Activated naive CD8-positive, alpha-beta T cell treated with anti-CD3 and anti-CD28 coated beads, Interleukin-2, amount 10 ng/mL, durations not matched to agents 7 days and 5 days (primary cell): ENCODE measurements at places on chromosomes 1 and 21. TPM values are rescaled to one million over a fixed set of nuclear protein-coding genes. Genes with fewer than 3 reads are reported as not detected.

The S100A7A gene
- total RNA-seq: not detected

The C1QC gene
- total RNA-seq: 1.3 TPM

The HSPA6 gene
- total RNA-seq: 1.2 TPM

The SLFNL1 gene
- 0.55 TPM for total RNA-seq

GRCh38 chr1:169305948-169306347, 61.6 kb downstream of the NME7 start:
- DNase-seq: no peak

GRCh38 chr1:168179438-168180147, 831 bp downstream of the TIPRL start:
- no peak for DNase-seq

GRCh38 chr1:54360165-54361005, 45.8 kb downstream of the SSBP3 start:
- no peak for DNase-seq

- no peak for DNase-seq
These were observed 17.2 kb downstream of the NFYC start for GRCh38 chr1:40708750-40709099.

DNA sequence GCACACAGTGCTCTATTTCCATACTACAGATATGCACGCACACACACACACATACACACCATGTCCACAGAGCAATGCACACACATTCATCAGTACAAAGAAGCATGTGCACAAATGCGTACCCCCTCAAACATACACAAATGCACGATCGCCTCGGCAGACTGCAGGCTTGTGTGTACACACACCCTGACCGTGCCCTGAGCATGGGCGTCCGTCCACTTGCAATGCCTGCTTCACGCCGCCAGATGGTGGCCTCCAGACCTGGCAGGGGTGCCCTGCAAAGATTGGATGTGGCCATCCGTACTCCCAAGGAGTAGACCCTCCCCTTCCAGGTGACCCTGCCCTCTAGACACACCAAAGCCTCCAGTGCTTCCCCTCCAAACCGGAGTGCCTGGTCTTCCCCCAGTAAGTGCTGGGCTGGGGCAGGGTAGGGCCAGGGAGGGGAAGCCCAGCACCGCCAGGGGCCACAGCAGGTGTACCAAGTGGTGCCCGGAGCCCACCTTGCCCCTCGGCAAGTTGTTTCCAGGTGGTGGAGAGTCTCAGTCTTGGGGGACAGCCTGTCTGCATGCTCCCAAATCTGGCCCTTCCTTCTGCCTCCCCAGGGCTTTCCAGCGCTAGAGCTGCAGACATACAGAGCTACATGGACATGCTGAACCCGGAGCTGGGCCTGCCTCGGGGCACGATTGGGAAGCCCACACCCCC, 20.6 kb downstream of the ESPN start:
- no peak for DNase-seq

GRCh38 chr1:28926629-28927265, 12.4 kb downstream of the EPB41 start:
- DNase-seq: no peak

DNA sequence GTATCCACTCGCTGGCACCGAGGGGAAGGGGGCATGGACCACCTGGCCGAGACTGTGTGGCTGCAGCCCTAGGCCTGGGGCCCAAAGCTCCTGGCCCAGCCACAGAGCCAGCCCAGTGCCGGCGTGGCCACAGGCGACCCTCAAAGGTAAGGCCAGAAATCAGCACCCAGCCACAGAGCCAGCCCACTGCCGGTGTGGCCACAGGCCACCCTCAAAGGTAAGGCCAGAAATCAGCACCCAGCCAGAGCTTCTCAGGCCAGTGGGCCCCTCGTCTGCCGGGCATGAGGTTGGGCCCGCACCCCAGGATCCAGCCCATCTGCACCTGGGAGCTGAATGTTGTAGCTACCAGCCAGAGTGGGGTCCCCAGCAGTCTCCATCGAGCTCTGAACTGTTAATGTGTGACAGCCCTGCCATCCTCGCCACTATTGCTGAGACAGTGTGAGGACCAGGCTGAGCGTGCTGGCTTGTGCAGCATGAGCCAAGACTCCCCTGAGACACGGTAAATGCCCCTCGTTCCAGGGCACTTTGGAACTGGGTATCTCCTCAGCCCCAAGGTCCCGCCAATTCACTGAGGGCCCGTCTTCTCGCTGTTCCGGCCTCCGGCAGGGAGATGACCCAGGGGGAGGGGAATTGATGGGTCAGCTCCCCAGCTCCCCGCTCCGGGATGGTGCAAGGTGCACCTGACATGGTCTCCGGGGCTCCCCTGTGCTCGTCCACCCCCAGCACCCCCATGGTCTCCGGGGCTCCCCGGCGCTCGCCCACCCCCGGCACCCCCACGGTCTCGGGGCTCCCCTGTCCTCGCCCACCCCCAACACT, 4.7 kb upstream of the FTCD start:
- DNase-seq: peak; percentile 24

GRCh38 chr21:25709684-25710265, 24.9 kb downstream of the ATP5PF start:
- no peak for DNase-seq

- no peak for DNase-seq
These were observed 219.2 kb downstream of the PTPRC start for GRCh38 chr1:198858033-198858432.

DNA sequence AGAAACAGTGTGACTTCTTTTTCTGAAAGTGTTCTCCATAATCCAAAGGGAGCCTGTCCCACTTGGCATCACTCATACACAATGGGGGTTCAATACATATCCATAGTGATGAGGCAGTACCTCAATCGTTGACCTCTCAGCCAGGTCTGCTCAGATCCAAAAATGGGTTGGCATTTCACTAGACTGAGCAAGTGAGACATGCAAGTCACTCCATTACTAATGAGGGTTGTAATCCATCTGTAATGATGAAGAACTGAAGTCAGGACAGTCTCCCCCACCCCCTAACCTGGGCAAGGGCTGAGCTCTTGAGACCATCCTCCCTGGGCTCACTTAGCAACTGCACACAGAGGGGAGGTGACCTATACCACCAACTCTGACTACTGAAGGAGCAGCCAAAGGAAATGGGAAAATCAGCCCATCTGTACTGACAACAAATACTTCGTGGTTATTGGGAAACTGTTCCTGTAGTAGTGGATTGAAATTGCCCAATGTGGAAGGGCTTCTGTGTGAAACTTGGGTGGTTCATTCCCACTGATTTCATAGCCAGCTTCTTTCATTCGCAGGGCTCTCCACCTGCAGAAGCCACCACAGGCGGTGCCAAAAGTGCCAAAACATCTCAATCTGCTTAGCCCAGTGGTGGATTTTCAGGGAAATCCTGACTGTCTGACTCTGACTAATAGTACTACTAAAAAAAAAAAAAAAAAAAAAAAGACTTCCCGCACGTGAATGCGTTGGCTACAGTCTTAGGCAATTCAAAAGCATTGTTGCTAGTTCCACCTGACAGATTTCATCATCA, 5.0 kb downstream of the NGF start:
- DNase-seq: no peak

DNA sequence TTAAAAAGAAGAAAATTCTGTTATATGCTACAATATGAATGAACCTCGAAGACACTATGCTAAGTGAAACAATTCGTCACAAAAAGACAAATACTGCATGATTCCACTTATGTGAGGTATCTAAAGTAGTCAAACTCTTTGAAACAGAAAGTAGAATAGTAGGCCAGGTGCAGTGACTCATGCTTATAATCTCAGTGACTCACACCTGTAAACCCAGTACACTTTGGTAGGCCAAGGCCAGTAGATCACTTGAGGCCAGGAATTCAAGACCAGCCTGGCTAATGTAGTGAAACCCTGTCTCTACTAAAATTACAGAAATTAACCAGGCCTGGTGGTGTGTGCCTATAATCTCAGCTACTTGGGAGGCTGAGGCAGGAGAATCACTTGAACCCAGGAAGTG, 25.7 kb downstream of the EPHA10 start:
- no peak for DNase-seq

DNA sequence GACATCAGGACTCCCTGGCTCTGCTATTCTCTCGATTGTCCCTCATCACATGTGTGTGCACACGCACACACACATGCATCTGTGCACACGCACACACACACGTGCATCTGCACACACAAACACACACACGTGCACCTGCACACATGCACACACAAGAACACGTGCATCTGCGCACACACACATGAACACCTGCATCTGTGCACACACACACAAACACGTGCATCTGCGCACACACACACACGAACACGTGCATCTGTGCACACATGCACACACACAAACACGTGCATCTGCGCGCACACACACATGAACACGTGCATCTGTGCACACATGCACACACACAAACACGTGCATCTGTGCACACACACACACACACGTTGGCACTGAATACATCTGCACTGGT, 14.7 kb downstream of the S100A7A start:
- no peak for DNase-seq

DNA sequence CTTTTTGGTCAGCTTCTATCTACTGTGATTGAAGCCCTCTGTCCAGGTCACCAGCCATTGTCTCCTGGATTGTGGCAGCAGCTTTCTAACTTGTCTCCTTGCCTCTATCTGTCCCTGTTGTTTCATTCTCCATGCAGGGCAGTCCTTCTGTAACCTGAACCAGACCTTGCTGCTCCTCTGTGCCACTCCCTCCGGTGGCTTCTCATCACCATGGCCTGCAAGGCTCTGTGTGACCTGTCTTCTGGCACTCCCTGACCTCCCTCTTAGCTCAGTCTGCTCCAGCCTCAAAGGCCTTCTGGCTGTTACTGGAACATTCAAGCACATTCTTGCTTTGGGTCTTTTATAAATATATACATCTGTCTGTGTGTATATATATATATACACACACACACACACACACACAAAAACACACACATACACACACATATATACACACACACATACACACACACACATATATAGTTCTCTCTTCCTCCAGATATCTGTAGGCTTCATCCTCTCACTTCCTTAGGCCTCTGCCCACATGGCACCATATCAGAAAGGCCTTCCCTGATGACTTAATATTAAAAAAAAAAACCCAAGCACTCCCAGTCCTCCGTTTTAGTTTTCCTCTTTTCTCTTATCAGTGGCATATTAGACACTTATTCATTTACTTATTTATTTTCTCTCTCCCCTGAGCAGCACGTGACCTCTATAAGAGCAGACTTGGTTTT, 21.2 kb upstream of the JUN start:
- no peak for DNase-seq

- DNase-seq: no peak
These were observed 224.0 kb downstream of the KIF26B start for GRCh38 chr1:245378745-245379144.

GRCh38 chr1:161216945-161217712, 2.0 kb downstream of the FCER1G start:
- DNase-seq: no peak

DNA sequence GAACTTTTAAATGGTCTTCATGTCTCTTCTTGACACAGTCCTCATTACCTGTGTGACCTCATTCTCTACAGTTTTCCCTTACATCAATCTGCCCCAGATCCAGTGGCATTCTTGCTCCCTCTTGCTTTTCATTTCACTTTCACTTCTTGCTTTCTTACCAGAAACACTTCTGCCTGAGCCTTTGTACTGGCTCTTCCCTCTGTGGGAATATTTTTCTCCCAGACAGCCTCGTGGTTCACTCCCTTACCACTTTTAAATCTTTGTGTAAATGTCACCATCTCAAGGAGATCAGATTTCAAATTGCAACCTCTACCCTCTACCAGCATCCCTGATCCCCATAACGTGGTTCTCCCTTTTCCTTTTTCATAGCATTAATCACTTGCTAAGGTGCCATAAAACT, 73.2 kb downstream of the DISC1 start:
- DNase-seq: no peak

- no peak for DNase-seq
These were observed 4.1 kb downstream of the EFHD2 start for GRCh38 chr1:15413563-15414444.

DNA sequence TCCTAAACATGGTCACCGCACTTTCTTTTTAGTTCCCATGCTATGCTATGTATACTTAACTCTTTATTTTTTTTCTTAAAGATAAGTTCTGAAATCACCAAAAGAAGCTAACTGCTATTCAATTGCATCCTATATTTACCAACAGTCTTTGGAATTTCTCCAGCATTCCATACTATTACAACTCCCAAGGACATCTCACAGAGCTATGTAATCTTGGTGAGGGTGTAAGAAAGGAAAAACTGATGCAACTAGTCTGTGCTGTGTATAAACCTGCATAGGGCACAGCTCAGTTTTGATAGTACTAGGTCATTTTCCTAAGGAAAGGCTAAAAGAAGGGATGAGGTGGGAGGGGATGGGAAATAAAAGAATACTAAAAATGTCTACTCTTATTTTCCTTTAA, 78.0 kb downstream of the PTPN14 start:
- no peak for DNase-seq

DNA sequence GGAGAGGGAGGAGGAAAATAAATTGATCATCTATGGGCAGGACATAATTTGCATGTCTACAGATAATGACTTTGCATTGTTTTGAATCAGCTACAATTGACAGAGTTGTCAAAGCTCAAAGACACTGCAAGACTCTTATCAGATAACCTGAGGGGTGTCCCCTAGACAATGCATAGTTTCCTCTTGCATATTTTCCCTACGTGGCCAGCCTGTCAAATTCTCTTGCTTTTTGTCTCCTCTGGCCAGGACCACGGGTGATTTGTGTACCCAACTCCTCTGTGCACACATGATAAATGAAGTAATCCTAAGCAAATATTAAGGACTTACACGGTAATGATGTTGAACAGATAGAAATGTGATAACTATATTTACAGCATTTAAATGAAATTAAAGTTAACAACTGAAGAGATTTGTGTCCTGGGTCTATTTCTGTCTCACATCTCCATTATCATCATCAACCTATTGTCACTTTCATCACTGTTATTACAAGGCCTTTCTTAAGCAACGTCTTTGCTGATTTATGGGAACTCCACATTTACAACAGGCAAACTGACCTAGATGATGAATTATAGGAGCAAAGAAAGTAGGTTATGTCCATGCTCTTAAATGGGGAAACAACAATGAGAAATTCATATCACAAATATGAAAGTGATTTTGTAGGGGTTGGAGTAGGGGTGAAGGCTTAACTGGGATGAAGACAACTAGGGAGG, 18.8 kb downstream of the BATF3 start:
- no peak for DNase-seq
